Amniotic stem cell (primary cell): ENCODE measurements at places on chromosomes 6 and 20.
A peak's percentile ranks its signal among the peaks of the same experiment; 100 is the strongest.

- no peak for DNase-seq
These were observed 54.2 kb downstream of the TBC1D7 start for GRCh38 chr6:13273931-13274706.

GRCh38 chr6:150667977-150668716 lies 68.5 kb downstream of the PLEKHG1 start:
- DNase-seq: peak; percentile 1

GRCh38 chr6:136647363-136647852 lies 97.2 kb upstream of the MAP7 start:
- DNase-seq: no peak

DNA sequence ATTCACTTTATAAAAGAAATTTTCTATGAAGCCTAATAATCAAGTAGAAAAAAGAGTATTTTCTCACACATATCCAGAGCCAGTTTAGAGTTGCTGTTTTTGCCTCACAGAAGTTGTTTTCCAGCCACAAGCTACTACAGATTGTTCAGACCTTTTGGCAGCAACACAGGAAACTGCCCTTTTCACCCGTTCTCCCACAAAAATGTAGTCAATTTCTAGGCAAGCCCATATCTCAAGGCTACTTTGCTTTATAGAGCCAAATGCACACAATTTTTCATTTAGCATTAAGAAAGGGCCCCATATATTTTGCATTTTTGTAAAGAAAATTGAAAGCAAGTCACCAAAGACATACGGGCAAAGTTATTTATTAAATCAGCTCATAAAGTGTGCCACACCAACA lies 49.5 kb downstream of the EPB41L2 start:
- DNase-seq: peak; percentile 37
